GOT3 (cell line): ENCODE measurements at places on chromosomes 12 and 14.

DNA sequence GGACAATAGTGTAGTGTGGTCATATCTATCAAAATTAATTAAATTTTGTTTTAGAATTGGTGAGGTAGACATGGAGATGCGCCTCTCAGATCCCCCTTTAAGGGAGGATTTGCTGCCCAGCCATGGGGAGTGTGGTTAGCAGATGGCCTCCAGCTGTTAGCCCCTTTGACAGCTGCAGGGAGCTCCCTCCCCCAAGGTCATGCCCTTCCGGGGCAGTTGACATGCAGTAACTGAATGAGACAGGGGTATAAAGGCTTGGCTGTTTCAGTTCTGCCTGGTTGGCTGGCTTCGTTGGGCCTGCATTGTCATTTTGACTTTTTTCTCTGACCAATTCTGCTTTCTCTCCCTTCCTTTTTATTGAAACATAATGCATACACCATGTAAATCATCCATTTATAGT, 291.5 kb upstream of the SRRM4 start:
- no peak for DNase-seq

GRCh38 chr12:75694534-75695268, 183.3 kb upstream of the KRR1 start:
- DNase-seq = no peak

- no peak for DNase-seq
Observed at GRCh38 chr14:60085693-60086092, 6.0 kb upstream of the PCNX4 start.

GRCh38 chr14:50978888-50979287, 34.6 kb upstream of the PYGL start:
- no peak for DNase-seq

GRCh38 chr14:43754838-43755237, 752.2 kb downstream of the FSCB start:
- DNase-seq = no peak

- no peak for DNase-seq
Observed at GRCh38 chr12:968545-968944, 19.1 kb upstream of the RAD52 start.

- no peak for DNase-seq
Observed at GRCh38 chr12:40569626-40570179, 122.5 kb upstream of the CNTN1 start.

DNA sequence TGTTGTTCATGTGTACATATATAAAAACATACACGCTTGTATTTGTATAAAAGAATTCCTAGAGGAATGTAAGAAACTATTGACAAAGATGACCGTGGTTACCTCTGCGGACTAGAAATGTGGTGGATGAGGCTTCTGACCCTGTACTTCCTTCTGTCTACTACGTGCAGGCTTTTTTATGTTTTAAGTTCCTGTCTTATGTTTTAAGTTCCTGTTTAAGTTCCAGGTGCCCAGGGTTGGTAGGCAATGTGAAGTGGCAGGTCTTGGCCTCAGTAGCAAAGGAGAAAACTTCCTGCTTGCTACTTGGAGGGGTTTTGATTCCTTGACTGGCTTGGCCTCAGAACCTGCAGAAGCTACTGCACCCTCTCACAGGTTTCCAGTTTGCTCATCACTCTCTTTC, 11.6 kb downstream of the POMT2 start:
- no peak for DNase-seq

DNA sequence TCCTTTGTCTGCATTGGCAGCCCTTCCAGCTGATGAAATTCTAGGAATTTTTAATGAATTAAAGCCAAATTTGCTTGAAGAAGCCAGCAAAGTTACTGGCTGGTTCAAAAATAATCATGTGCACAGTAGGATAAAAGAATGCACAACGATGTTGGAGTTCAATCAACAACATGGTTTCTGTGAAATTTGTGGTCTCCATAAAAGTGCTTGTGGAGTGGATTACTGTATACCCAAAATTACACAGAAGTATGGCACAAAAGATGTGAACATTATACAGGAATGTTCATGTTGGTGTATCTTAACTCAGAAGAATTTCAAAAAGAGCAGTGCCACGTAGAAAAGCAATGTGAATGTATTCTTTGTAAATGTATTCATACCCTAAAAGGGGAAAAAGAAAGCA, 105.0 kb upstream of the METAP2 start:
- DNase-seq = no peak

DNA sequence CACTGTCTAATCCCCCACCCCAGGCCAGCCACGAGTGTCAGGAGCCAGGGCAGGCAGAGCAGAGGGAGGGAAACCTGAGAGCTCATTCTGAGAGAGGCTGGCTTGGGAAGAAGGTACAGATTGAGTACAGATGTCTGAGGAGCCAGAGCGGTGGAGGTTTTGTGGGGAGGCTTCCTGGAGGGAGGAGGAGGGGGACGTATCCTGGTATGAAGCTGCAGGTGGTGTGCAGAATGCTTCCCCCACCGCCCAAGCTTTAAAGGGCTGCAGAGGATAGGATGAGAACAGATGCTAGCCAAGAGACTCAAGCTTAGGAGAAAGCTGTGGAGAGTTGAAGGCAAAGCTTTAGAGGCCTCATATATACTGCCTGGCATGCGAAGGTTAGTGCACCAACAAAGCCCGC, 3.2 kb upstream of the TAMALIN start:
- DNase-seq = no peak

- no peak for DNase-seq
Observed at GRCh38 chr12:75154388-75154787, 55.3 kb downstream of the KCNC2 start.

- no peak for DNase-seq
Observed at GRCh38 chr14:97443412-97443811, 646.2 kb downstream of the VRK1 start.

DNA sequence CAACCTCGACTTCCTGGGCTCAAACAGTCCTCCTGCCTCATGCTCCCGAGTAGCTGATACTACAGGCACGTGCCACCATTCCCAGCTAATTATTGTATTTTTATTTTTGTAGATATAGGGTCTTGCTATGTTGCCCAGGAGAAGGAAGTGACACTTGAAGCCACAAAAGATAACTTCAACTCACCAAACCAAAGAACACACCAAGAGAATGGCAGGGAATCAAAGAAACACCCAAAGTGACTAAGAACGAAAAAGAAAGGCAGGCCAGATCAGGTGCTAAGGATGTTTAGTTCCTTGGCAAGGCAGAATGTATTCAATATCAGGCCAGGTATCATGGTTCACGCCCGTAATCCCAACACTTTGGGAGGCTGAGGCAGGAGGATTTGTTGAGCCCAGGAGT, 10.1 kb upstream of the TPCN1 start:
- no peak for DNase-seq
